Adipocyte (in vitro differentiated cells): ENCODE measurements at places on chromosomes 2 and 18.

DNA sequence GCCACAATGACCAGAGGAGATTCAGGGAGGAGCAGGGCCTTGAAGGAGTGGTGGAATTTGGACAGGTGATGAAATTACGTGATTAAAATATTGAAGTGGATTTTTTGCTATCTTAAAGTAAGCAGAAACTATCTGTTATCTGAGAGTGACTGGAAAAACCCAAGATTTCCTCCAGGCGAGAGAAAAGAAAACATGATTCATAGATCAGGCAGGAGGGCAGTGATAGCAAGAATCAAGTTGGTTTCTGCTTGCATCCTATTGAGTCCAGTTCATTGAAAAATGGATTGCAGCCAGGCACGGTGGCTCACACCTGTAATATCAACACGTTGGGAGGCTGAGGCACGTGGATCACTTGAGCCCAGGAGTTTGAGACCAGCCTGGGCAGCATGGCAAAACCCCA is 127.8 kb downstream of the NXPH2 start:
- peak; percentile 15 for DNase-seq

- DNase-seq: peak; percentile 78
These were observed 1.8 kb downstream of the DPP4 start for GRCh38 chr2:162072181-162072702.

- peak; percentile 81 for DNase-seq
These were observed 9.9 kb downstream of the TOGARAM2 start for GRCh38 chr2:28991021-28991420.

DNA sequence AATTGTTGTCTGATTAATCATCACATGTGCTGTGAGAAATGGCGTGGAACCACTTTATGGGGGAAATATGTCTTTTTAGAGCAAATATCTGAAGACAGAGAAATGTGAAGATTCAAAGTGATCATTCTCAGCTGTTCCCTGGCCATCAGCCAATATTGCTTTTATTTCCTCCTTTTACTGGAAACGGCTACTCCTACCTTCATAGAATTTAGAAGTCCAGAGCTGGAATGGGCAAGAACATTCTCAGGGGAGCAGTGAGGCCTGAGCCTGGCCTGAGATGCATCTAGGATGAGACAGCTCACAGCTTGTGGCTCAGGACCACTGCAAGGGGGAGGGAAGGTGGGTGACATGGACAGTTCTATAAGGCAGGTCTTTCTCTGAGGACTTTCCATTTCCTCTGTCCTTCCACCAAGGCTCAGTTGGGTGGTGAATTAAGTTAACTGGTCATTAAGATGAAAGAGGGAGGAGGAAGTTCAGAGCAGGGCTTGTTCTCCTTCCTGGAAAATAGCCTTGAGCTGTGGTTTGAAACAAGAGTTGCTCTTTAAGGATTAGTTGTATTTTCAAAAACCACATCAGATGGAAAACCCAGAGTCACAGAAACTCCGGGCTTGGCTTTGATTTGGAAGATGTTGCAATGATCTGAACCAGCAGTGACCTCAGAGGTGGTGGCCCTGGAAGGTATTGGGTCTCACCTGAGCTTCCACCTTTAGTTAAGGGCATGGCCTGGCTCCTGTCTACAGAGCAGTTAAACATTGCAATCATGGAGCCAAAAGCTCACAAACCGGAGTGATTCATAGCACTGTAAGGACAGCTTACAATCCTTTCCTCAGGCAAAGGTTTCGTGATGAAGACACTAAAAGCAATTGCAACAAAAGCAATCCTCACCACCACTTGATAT is 144.3 kb downstream of the VAPA start:
- DNase-seq: peak; percentile 78

DNA sequence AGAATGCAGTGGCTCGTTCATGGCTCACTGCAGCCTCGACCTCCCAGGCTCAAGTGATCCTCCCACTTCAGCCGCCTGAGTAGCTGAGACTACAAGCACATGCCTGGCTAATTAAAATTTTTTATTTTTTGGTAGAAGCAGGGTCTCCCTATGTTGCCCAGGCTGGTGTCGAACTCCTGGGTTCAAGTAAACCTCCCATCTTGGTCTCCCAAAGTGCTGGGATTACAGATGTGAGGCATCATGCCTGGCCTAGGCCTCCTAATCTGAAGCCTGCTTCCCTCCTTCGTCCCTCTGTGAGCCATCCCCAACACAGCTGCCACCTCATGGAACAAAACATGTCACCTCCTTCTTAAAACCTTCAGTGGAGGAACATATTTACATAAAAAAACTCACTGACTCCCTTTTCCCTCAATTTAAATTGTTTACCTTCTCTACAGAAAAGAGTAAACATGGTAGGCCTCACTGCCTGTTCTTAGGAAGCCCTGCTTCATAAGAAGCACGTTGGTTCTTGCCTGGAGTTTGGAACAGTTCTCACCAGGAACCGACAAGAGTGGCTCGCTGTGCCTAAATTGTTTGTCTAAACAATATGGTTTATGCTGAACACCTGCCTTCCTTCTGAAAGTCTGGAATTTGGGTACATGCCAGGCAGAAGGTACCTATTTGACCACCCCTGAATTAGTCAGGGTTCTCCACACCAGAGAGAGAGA is 12.1 kb upstream of the RHOB start:
- DNase-seq: no peak

DNA sequence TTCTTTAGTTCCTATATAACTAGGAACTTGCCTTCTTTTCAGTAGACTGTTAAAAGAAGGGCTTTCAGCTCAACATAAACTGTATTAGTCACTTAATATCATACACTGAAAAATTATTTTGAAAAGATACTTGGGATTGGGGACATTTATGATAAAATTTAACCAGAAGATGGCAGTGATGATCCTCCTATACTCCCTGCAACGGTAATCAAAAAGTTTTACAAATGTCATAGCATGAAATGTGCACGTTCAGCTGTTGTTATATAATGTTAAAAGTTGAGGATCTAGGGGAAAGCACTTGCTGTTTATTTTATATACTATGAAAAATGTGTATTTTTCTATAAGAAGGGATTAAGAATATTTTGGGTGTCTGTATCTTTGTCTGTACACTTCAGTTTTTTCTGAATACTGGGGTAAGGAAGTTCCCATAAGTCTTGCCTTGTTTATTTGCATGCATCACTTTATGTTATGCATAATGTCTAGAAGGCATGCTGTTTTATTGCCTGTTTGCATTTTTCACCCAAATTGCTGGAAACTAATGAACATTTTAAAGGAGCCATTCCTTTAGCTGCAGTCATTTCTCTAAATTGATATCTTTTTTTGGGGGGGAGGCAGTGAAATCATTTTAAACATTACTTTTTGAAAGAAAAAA is 19.0 kb downstream of the DYNC1I2 start:
- DNase-seq: peak; percentile 69

- DNase-seq: no peak
These were observed 142.1 kb downstream of the USP34 start for GRCh38 chr2:61328707-61329251.

DNA sequence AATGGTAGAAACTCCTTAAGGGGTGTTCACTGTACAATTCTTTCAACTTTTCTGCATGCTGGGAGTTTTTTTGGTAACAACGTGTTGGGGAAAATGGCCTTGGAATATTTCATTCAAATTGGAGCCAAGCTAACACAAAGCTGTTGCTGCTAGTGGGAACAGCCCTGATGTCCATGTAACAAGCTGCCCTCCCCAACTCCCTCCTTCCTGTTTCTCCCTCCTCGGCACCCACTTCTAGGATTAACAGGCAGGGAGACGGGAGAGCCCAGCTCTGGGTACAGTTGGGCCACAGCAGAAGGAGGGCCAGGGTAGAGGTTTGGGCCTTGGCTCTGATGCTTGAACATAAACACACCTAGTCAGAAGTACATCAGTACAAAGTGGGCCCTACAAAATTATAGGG is 9.4 kb upstream of the MOCOS start:
- DNase-seq: no peak

- DNase-seq: no peak
These were observed 1184.7 kb upstream of the NXPH2 start for GRCh38 chr2:139964721-139965440.

GRCh38 chr2:180734382-180734781 is 246.0 kb upstream of the UBE2E3 start:
- no peak for DNase-seq

- DNase-seq: no peak
These were observed 72.0 kb downstream of the MERTK start for GRCh38 chr2:111970453-111970852.

- no peak for DNase-seq
These were observed 47.9 kb downstream of the LDLRAD4 start for GRCh38 chr18:13266218-13267100.

DNA sequence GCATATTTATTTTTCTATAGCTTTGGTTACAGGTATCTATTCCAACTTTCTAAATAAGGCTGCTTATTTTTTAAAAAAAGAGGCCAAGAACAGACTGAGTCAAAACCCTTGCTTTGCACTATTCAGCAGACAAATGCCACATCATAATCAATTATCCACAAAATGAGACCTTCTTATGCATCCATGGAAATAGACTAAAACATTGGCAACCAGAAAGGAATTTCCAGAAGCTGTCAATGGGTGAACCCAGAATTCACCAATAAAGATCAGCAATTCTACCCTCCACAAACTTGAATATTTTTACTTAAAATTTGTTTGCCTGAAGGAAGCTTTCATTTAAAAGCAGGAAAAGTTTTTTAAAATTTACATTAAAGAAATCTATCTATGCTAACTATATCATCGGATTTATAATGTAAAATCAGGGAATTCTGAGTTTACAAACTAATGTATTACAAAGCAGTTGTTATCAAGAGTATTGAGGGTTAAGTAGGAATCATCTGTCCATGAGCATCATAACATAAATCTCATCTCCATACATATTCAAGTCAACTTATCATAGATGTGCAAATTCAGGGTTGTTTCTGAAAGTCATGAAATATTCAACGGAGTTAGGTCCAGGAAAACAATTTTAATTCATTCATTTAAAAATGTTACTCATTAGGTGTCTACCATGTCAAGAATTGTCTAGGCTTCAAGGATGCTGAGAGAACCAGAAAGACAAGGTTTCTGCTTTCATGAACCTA is 548.0 kb downstream of the SATB2 start:
- no peak for DNase-seq

GRCh38 chr2:207276858-207277257 is 111.1 kb upstream of the KLF7 start:
- DNase-seq: no peak

GRCh38 chr2:188519136-188519535 is 227.5 kb downstream of the GULP1 start:
- peak; percentile 47 for DNase-seq

GRCh38 chr2:100879296-100879695 is 59.4 kb downstream of the NPAS2 start:
- no peak for DNase-seq

DNA sequence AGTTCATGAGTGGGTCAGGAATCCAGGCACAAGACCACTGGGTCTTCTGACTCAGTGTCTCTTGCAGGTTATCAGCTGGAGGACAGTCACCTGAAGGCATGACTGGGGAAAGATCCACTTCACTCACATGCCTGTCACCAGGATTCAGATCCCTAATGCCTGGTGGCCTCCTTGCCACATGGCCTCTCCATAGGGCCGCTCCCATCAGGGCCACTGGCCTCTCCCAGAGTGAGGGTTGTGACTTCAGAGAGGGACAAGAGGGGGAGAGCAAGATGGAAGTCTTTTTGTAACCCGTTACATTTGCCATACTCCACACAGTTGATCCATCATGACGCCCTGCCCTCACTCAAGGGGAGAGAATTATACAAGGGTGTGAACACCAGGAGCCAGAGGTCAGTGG is 13.0 kb upstream of the OTOS start:
- DNase-seq: no peak

DNA sequence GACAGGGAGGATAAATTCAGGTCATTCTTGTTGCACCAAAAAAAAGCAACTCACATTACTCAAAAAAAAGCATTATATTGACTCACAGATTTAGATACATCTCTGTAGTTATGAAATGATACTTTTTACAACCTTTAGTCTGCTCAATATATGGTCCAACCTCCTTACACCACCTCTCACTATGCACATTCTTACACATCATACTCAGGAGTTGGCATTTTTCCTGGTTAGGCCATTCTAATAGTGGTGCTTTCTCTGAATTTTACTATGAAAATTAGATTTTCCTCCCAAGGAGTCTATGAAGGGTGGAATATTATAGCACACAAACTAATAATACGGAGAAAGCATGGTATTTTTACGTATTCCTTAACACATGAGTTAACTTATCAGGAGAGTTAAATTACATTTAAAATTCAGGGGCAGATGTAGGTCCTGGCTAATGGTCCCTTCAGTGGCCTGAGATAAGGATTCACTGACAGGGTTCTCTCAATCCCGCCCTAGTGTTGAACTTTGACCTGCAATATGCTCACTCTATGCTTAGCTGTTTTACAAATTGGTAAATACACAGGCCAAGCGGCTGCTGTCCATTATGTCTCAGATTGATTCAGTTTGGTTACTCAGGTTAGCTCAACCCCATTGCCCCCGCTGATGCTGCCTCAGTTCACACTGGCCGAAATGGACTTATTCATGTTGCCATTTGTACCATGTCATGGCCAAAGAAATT is 153.6 kb downstream of the NCKAP5 start:
- DNase-seq: peak; percentile 29

DNA sequence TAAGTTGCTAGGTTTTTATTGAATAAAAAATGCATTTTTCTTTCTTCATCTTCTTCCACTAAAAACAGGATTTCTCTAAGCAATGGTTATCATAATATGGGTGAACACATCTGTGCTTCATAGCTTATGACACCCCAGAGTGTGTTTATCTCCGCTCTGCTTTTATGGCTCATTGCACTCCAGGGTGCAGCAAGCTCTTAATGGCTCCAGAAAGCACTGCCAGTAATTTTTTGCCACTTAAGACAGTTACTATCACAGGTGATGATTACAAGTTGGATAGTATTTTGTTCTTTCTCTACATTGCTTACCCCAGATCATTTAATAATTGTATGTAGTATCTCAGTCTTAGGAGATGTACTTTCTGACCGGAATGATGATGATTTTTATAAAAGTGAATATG is 239.3 kb upstream of the CDH20 start:
- DNase-seq: no peak

- DNase-seq: no peak
These were observed 1.7 kb upstream of the ASPRV1 start for GRCh38 chr2:69962986-69963730.

- DNase-seq: no peak
These were observed 162.3 kb downstream of the ARHGAP28 start for GRCh38 chr18:6891788-6892187.

GRCh38 chr2:85414761-85415553 is 3.6 kb upstream of the SH2D6 start:
- DNase-seq: no peak
